ENCODE measurements at places on chromosomes 3 and 15.

- DNase-seq, result peak; percentile 78
These were observed 31.9 kb upstream of the RAB6B start for GRCh38 chr3:133927540-133928066.

DNA sequence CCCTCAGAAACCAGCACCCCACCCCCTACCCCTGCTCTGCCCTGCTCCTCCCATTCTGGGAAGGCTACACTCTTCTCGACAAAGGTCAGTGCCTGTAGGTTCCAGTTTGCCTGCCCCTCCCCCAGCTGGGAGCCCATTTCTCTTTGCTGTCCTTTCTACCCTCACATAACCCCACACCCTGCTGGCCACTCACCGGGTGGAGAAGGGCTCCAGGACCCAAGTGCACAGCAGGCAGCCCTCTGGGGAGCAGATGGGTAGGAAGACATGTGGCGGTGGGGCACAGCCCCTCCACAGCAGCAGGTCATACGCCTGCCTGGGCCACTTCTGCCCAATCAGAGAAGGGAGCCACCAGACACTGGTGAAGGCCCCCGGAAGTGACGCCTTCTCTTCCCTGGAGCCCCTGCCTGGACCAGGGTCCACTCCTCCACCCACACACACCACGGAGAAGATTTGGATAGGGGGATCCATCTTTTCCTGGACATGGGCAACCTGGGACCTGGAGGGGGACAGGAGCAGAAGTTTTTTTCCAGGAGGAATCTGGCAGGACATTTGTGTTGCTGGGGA, at the start of gene THPO:
Gene THPO (minus strand): TSS at position 326 of the 564 bp plus-strand sequence. CDS start 1,948 bp downstream, outside the sequence.
- no peak for DNase-seq

- peak; percentile 66 for DNase-seq
These were observed 58.9 kb downstream of the MYO1E start for GRCh38 chr15:59313641-59314332.

GRCh38 chr3:105868431-105868741, 426 bp downstream of the CBLB start:
- DNase-seq, result peak; percentile 73

DNA sequence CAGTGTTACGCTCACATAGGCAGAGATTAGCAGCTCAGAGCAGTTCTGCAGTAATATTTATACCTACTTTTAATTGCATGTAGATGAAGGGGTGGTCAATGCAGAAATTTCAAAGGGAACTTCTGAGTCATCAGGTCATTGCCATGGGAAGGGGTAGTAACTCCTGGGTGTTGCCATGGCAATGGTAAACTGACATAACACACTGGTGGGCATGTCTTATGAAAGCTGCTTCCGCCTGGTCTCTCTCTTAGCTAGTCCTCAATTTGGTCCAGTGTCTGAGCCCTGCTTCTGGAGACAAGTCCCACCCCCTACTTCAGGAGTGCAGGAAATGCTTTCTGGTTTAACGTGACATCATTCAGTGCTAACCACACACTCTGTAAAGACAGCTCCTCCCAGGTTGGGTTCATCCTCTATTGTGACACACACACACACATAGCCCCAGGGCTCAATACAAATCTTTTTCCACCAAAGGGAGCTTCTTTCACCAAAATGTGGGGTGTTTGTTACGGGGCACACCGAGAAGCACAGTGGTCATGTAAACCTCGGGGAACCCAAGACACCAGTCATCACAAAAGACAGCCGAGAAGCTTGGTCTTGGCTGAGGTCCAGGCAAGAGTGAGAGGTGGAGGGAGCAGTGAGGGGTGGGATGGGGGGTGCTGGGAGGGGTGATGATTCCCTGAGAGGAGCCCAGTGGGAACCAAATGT, 74.5 kb downstream of the TLE3 start:
- DNase-seq, result no peak

DNA sequence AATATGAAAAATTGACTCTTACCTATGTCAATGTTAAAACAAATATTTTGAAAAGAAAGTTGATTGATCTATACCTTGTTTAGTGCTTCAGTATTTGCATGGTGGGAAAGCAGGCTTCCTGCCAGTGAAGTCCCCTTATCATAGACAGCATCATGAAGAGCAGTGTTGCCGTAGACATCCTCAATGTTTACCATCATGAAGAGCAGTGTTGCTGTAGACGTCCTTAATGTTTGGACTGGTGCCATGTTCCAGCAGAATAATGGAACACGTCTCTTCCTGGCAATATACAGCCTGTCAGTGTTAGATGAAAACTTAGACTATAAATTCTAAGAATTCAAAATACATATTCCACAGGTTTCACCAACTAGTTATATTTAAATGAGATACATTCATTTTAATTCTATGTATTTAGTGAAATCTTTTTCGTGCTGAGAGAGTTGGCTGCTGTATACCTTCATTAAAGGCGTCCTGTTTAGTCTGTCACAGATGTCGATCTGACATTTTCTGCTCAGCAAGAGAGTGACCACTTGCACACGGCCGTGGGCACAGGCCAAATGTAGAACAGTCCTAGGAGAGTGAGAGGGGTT, 116.8 kb downstream of the LMLN start:
- DNase-seq, result no peak

- DNase-seq, result no peak
These were observed 385.8 kb upstream of the CNTN6 start for GRCh38 chr3:707041-707440.

GRCh38 chr3:25074149-25074548, 353.9 kb upstream of the RARB start:
- no peak for DNase-seq

DNA sequence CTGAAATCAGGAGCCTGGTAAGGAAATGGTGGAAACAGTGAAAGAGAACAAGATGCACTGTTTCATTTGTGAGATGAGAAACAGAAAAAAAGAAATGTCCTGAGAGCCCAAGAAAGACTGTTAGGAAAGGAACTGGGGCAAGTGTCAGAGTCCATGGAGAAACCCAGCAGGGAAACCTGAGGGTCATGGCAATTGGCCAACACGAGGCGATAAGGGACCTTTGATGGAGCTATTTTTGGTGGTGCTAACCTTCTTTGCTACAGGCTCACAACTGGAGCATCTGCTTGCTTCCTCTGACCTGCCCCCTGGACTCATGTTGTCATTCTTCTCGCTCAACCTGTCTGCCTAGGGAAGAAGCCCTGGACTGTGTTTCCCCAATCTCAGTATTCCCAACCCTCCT, 4.2 kb upstream of the TMEM41A start:
- DNase-seq, result peak; percentile 38

DNA sequence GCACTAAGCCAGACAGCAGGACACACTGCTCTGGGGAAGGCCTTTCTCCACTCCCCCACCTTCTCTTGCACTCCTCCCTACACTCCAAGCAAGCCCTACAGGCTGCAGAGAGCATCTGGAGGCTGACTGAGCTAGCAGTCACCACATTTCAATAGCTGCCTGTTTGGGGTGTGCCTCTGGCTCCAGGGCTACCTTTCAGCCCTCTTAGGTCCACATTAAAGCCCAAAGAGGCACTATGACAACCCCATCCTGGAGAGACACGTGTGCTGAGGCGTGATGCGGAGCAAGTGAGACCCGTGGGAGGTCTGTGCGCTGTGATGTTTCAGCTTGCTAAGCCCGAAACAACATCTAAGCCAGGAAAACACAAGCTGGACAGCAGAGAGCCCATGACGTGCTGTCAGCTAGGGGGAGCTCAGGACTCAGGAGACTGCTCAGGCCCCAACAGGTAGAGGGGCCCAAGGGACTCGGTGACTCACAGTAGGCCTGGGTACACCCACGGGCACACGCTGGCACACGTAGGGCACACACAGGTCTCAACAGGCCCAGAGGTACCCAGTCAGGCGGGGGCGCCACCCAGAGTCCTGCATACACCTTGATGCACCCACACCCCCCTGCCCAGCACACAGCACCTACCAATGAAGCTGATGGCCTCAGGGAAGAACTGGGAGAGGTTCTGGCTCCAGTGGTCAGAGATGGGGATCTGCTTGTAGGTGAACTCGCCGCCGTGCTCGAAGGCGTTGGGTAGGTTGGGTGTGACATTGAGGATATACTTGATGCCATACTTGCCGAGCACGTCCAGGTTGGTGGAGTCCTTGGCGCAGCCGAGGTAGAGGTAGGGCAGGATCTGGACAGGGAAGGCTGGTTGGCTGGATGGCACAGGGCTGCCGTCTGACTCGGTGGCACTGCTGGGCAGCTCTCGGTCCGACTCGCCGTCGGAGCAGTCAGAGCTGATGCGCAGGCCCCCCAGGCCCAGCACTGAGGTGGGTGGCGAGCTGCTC, 2.8 kb downstream of the DUSP7 start:
- DNase-seq, result no peak

DNA sequence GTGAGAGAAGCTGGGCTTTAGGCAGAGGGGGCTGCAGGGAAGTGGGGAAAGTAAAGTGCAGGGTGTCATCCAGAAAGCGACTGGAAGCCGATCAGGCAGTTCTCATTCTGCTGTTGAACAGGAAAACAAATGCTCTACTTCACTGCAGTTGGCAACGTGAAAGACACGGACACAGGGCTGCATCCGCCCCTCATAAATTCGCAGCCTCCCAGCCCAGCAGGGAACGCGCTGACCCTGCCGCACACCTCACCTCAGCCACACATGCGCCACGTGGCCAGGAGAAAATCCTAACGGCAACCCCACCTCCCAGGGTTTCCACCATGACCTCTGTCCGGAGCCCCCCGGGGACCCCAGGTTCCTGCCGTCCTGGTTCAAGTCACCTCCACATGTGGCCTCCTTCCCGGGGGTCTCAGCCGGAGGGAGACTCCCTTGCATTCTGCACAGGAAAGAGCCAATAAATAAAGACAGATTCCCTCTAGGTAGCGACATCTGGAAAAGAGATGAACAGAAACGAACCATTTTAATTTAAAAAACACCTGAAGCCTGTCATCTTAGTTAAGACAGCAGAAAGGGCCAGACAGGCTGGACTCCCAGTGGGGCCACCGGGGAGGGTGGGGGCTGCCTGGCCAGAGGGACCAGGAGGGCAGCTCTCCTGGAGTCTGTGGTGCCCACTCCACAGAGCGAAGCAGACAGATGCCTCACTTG, 118.7 kb downstream of the TMEM266 start:
- DNase-seq, result no peak

GRCh38 chr3:72559385-72559784, 288.9 kb downstream of the SHQ1 start:
- no peak for DNase-seq

DNA sequence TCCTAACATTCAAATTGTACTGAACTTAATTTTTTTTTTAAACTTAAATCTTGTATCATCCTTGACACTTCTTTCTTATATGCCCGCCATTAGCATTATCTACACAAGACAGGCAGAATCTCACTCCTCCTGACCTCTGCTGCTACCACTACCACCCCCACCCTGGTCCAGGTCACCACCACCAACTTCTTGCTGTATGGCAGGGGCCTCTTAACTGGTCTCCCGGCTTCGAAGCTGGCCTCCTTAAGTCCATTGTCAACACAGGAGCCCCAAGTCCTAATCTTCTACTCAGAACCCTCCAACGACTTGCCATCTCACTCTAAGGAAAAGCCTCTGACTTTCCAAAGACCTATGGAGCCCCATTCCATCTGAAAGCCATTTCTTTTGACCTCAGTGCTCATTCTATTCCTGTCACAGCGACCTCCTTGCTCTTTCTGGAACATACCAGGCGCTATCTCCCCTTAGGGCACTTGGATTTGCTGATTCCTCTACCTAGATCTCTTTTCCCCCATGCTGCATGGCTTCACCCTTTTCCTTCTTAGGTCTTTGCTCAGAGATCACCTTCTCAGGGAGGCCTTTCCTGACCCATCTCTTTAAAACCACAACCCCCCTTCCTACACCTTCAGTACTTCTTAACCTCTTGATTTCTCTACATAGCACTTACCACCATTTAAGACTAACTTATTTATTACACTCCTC, 2.6 kb downstream of the PRC1 start:
- no peak for DNase-seq

DNA sequence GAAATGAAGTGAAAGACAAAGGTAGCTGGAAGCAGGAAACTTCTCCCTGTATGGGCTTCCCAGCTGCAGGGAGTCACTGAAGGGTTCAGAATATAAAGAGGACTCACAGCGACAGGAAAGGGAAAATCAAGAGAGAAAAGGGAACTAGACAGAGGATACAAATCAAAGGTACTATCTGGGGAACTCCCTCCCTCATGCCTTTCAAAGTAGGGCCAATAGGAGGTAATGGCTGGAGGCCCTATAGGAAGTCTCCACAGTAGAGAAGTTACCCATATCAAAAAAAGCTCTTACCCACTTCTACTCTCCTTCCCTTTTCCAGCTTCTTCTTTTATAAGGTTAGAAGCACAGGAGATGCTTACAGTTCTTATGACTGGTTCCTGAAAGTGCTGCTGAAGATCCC, 43.5 kb downstream of the FMN1 start:
- DNase-seq, result no peak

GRCh38 chr3:95408464-95408862, 1345.6 kb downstream of the NSUN3 start:
- DNase-seq, result no peak

DNA sequence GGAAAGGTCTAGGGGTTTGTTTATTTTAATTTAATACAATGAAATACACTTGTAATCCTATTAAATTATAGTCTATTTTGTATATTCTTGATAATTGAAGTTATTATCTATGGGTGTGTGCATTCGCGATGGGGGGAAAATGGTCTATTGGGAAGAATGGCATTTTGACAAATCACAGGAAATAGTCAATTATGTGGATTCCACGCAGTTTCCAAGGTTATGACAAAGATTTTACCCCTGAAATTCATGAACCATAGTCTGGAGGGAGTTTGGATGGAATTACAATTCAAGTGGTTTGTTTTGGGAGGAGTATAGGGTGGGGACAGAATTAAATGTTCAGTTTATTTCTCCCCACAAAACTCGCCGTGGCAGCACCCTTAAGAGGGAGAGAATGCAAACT, 66.5 kb downstream of the RBMS3 start:
- DNase-seq, result no peak

DNA sequence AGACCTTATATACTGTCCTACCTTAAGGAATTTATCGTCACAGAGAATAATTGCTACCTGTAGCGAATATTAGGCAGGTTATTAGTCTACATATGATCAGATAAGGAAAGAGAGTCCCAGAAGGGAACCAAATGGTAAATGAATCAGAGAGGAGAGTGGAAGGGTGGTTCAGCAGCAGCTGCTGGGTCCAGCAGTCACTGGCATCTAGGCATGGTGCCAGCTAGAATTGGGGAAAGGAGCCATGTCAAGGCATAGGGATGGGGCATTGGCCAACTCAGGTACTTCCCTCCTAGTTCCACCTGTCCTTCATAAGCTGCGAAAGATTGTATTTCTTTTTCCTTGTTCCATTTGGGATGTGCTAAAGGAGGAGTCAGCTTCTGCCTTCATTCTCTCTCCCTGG, 23.4 kb downstream of the HACD3 start:
- DNase-seq, result no peak

Data from left cardiac atrium (tissue), 4 donors.